ENCODE measurements at places on chromosomes 5 and 9.

GRCh38 chr5:102289251-102289899, 6.7 kb downstream of the SLCO4C1 start:
- no peak for DNase-seq

GRCh38 chr5:65262649-65263059, 219.1 kb downstream of the ADAMTS6 start:
- no peak for DNase-seq

DNA sequence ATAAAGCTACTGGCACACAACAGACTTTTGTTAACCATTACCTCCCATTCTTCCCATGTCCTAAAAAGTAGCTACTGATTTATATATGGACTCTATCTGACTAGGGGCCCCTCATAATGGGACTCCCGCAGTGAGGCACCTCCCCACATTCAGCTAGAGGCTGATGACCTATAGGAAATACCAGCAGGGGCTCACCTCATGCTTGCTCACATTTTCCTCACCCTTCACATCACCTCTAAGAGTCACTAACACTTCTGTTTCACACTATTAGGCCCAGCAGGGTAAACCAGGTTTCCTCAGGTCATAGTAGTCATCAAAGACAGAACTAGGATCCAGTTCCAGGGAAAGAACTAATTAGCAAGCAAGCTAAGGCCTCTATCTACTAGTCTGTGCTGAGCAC, 60.7 kb downstream of the PRELID2 start:
- DNase-seq = no peak

GRCh38 chr9:123425261-123425821, 69.3 kb downstream of the CRB2 start:
- peak; percentile 68 for DNase-seq

- no peak for DNase-seq
Observed at GRCh38 chr5:6543346-6543730, 89.5 kb downstream of the NSUN2 start.

Data from lower leg skin (tissue), 4 donors.